ENCODE measurements at places on chromosomes 13 and 19.
A peak's percentile ranks its signal among the peaks of the same experiment; 100 is the strongest.

DNA sequence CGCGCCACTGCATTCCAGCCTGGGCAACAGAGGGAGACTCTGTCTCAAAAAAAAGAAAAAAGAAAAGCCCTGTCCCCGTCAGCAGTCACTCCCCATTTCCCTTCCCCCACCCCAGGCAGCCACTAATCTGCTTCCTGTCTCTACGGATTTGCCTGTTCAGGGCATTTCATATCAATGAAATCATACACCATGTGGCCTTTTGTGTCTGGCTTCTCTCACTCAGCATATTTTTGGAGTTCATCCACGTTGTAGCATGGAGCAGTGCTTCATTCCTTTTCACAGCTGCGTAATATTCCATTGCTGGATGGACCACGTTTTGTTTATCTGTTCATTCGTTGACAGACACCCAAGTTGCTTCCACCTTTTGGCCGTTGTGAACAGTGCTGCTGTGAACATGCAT, 36.1 kb upstream of the KLF2 start:
- DNase-seq, result no peak

- no peak for DNase-seq
Observed at GRCh38 chr19:41521931-41522555, 53.9 kb upstream of the CEACAM21 start.

DNA sequence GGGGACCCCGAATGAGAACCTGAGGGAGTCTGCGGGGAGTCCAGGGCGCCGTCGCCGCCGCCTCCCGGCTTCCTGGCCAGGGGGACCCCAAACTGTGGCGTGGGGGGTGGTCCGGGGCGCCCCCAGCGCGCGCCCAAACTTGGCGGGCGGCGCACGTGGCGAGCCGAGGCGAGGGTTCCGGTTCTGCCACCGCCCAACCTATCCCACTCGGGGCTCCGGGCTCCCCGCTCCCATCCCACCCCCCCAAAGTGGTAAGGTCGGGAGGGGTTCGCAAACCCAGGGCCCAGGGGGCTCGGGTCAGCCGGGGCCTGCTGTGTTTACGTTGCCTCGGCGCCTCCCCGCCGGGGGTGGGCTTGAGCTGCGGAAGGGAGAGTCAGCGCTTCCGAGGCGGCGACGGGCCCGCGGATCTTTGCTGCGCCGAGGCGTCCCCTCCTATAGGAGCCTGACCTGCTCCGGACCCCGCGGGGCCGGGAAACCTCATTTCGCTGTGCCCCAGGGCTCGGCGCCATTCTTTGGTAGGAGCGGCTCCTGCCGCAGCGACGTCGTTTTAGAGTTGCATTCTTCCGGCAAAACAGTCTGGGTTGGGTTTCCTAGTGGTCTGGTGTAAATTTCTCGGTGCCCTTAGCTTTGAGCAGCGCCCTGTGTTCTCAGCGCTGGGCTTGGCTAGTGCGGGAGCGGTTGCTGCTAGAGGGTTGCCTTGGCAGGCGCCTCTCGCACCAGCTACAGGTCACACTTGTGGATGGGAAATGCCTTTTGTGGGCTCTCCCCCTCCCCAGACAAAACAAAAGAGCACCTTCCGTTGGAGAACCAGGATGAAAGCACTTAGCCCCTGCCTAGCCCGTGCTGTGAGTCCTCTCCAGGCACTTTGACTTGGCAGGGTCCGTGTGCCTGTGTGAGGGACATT, 1.2 kb downstream of the DAZAP1 start:
- DNase-seq, result no peak

- no peak for DNase-seq
Observed at GRCh38 chr13:23440821-23441618, 7.5 kb upstream of the SACS start.

GRCh38 chr19:4294389-4294788, 7.8 kb downstream of the TMIGD2 start:
- DNase-seq, result no peak

GRCh38 chr13:102399791-102400674, 1.8 kb downstream of the FGF14 start:
- no peak for DNase-seq

DNA sequence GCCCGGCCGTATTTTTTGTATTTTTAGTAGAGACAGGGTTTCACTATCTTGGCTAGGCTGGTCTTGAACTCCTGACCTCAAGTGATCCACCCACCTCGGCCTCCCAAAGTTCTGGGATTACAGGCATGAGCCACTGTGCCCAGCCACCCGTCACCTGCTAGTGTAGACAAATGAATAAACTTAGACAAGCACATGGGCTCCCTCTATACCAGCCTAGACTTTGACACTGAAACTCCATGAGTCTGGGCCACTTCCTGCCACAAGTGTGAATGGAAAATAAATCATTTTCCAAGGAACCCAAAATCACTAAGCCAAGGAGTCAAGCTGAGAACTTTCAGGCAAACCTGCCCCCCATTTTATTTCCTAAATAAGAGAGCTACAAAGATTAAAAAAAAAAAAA, 27.0 kb upstream of the TPT1 start:
- DNase-seq, result no peak

DNA sequence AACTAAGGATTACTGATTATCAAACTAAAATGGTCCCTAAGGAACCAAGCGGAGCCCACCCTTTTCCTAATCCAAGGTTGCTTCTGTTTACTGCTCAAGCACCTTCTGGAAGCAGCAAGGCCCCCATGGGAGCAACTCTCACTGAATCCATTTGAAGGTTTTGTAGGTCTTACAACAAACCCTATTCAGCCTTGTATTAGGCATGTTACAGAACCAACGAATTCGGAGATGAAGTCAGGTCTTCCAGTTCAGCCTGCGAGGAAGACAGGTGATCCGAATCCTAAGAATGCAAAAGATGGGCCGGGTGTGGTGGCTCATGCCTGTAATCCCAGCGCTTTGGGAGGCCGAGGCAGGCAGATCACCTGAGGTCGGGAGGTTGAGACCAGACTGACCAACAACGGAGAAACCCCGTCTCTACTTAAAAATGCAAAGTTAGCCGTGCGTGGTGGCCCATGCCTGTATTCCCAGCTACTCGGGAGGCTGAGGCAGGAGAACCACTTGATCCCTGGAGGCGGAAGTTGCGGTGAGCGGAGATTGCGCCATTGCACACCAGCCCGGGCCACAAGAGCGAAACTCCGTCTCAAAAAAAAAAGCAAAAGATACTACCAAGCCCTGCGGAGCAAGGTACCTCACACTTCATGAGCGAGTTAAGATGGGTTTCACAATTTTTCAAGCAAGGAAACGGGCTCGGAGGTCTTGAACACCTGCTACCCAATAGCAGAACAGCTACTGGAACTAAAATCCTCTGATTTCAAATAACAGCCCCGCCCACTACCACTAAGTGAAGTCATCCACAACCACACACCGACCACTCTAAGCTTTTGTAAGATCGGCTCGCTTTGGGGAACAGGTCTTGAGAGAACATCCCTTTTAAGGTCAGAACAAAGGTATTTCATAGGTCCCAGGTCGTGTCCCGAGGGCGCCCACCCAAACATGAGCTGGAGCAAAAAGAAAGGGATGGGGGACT, 609 bp downstream of the ZAR1L start:
- DNase-seq, result no peak

GRCh38 chr13:111584101-111584672, 263.7 kb downstream of the TEX29 start:
- DNase-seq, result no peak

- DNase-seq, result no peak
Observed at GRCh38 chr13:28385362-28385761, 109.6 kb downstream of the FLT1 start.

GRCh38 chr13:106471957-106472543, 63.4 kb downstream of the EFNB2 start:
- DNase-seq, result no peak

GRCh38 chr13:65582160-65582559, 1648.0 kb downstream of the PCDH9 start:
- DNase-seq, result no peak

DNA sequence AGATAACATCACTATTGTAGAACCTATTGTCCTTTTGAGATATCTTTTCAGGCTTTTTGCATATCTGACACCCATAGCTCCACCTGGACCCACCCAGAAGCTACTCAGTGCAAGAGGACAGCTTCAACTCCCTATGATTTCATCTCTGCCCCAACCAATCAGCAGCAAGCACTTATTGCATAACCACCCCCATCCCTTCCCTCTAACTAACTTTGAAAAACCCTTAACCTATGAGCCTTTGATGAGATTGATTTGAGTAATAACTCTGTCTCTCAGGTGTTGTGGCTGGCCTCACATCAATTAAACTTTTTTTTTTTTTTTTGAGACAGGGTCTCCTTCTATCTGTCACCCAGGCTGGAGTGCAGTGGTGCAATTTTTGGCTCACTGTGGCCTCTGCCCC, 13.4 kb upstream of the MTRF1 start:
- DNase-seq, result no peak

GRCh38 chr13:110044551-110045111, 258.2 kb upstream of the IRS2 start:
- no peak for DNase-seq

DNA sequence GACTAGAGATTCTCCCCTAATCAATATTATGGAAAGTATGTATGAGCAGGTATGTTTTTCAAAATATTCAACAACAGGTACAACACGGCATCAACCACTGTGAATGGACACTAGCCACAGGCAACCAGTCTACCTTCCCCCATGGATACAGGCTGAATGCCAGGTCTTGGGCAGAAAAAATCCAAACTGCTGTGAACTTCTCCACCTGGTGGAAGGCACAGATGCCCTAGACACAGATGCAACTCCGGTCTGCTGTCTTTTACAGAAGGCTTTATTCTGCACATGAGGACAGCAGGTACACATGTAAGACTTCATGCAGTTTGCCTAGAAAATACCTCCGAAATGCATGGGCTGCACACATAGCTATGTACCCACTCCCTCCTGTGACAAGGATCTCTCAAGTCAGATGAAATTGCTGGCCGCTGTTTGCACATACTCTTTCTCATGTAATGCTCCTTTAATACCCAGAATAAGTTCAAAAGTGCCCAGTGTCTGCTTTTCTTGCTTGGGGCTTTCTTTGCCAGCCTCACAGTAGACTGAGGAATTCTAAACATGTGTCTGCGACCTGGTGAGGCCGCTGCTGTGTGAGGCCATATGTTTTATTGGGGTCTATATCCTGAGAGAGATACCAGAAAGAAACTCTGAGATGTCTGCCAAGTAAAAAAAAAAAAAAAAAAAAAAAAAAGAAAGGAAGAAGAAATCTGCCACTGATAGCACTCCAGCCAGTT, 325.9 kb downstream of the FOXO1 start:
- peak; percentile 4 for DNase-seq

GRCh38 chr13:80339912-80340650, 845 bp downstream of the SPRY2 start:
- DNase-seq, result peak; percentile 5

DNA sequence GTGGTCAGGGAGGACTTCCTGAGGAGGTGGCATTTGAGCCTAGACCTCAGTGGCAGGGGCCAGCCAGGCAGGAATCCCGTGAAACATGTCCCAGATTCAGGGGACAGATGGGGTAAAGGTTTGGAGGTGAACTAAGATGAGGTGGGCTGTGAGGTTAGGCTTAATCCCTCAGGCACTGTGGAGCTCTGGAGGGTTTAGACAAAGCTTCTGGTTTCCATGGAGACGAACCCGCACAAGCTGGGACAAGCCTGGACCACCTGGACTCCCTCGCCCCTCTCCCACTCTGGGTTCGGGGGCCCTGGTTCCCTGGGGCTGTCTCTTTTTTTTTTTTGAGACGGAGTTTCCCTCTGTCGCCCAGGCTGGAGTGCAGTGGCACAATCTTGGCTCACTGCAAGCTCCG, 15.7 kb downstream of the TJP3 start:
- DNase-seq, result no peak
